Hematopoietic multipotent progenitor cell (in vitro differentiated cells): ENCODE measurements at places on chromosomes 5 and 9.

DNA sequence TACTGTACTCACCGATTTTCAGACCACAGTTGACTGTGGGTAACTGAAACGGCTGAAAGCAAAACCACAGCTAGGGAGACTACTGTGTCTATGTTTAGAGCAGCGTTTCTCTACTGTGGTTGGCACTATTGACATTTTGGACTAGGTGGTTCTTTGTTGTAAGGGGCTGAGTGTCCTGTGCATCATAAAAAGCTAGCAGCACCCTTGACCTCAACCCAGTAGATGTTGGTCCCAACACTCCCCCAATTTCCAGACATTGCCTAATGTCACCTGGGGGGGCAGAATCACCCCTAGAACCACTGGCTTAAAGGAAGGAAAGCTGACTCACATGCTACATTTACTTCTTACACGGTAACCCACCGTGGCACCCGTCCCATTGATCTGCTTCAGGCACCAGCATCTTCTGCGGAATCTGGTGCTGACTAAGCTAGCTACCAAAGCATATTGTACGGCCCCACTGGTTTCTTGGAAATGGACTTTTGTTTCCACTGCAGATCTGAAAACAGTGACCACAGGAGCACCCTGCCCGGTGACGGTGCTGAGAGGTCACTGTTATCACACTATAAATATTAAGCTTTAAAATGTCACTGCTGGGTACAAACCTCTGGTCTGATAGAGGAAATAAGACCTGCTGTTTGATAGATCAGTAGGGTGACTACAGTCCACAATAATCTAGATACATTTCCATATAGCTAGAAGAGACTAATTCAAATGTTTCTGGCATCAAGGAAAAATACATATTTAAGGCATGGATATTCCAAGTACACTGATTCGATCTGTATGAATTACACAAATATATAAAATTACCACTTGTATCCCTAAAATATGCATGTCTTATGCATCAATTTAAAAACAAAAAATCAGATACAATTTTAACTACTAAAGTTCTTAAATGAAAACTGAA lies 151.4 kb downstream of the HSD17B3 start:
- DNase-seq, result peak; percentile 72

GRCh38 chr9:101115102-101115501 lies 86.6 kb downstream of the PLPPR1 start:
- no peak for DNase-seq

- no peak for DNase-seq
Observed at GRCh38 chr5:65086234-65086890, 317.6 kb downstream of the CWC27 start.

GRCh38 chr5:62720031-62720441 lies 141.4 kb downstream of the LRRC70 start:
- peak; percentile 87 for DNase-seq

GRCh38 chr9:112548836-112549595 lies 62.4 kb downstream of the KIAA1958 start:
- DNase-seq, result no peak

GRCh38 chr5:127834554-127834953 lies 131.4 kb downstream of the CCDC192 start:
- DNase-seq, result no peak

DNA sequence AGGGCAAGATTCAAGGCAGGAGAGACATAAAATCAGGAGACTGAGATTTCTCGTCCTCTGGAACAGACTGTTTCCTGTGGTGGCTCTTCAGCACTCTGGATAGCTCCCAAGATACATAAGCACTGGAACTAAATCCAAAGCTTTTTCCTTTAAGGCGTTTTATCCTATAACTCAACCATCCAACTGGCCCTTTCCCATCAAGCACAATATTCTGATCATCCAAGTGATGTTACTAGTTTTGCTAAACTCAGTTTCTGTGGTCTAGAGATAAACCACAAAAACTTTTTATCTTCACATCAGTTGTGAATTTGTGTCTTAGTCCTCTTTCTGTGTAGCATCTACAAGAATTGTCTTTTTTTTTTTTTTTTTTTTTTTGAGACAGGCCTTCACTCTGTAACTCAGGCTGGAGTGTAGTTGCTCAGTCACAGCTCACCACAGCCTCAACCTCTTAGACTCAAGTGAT lies 299.4 kb downstream of the COX7C start:
- DNase-seq, result no peak

DNA sequence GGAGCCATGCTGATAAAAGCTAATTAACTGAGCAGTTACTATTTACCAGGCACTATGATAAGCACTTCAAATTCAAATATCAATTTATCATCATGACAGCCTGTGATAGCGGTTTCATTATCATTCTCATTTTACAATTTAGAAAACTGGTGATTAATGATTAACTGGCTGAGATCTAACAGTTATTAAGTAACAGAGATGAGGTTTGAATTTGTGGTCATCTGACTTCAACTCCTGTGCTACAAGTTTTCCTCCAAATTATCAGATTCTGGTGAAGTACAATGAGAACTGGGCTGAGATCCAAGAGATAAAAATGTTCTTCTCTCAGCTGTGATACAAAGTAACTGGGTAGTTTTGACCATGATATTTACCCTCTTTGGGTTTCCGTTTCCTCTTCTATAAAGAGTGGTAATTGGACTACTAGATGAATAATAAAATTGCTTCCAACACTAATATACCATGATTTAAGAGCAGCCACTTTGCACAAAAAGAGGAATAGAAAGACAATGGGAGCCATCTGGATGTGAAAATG lies 74.5 kb upstream of the CCNG1 start:
- no peak for DNase-seq

GRCh38 chr9:97072285-97072776 lies 33.4 kb upstream of the CTSV start:
- no peak for DNase-seq

- DNase-seq, result no peak
Observed at GRCh38 chr5:17895288-17896033, 261.2 kb downstream of the TAF11L14 start.

- DNase-seq, result no peak
Observed at GRCh38 chr9:110922145-110922544, 116.1 kb downstream of the LPAR1 start.

GRCh38 chr9:77935974-77936373 lies 95.6 kb downstream of the GNAQ start:
- no peak for DNase-seq

- DNase-seq, result no peak
Observed at GRCh38 chr5:96081276-96081858, 119.7 kb upstream of the ELL2 start.

- no peak for DNase-seq
Observed at GRCh38 chr9:90147426-90147825, 495.2 kb downstream of the DIRAS2 start.

GRCh38 chr9:96125624-96126023 lies 176.4 kb downstream of the HSD17B3 start:
- no peak for DNase-seq

DNA sequence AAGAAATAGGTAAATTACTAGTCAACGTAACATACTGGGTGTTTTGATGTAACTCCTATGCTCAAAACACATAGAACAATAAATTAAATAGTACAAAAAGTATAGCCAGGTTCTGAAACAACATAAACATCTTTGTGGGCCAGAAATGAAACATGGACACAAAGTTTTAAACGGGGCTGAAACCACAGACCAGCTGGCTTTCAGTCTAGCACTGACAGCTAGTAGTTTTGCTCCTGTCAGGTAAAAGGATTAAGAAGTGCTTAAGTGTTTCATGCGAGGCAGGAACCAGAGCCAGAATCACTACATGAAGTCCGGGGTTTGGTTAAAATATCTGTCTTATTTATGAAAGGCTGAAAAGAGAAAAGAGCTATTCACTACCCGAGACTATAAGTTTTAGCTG lies 19.5 kb downstream of the DCAF10 start:
- DNase-seq, result no peak

- no peak for DNase-seq
Observed at GRCh38 chr9:131391020-131391419, 2.9 kb upstream of the PRRC2B start.

DNA sequence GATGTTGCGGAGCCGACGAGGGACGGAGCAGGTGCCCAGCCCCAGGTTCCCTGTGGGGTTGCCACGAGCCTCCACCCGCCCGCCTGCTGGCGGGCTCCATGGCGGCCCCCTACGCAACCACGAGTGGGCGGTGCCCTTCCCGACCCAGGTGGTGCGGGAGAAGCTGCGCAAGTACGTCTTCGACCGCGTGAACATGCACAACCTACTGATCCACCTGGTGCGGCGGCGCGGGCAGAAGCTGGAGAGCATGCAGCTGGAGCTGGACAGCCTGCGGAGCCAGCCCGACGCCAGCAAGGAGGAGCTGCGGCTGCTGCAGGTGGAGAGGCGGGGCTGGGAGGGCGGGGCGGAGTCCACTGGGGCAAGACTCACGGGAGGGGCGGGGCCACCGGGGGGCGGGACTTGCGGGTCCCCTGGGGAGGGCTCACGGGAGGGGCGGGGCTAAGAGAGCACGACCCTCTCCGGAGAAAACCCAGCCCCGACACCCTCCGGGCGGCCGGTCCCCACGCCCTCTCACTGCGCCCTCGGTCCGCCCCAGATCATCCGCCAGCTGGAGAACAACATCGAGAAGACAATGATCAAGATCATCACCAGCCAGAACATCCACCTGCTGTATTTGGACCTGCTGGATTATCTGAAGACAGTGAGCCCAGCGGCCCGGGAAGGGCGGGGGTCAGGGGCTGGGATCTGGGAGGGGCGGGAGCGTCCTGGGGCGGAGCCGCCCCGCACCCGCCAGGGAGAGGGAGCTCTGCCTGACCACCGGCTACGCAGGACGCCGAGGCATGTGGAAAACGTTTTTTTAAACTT lies 3.9 kb downstream of the CCDC183 start:
- peak; percentile 92 for DNase-seq

- DNase-seq, result no peak
Observed at GRCh38 chr5:1777281-1778137, 22.1 kb downstream of the MRPL36 start.

DNA sequence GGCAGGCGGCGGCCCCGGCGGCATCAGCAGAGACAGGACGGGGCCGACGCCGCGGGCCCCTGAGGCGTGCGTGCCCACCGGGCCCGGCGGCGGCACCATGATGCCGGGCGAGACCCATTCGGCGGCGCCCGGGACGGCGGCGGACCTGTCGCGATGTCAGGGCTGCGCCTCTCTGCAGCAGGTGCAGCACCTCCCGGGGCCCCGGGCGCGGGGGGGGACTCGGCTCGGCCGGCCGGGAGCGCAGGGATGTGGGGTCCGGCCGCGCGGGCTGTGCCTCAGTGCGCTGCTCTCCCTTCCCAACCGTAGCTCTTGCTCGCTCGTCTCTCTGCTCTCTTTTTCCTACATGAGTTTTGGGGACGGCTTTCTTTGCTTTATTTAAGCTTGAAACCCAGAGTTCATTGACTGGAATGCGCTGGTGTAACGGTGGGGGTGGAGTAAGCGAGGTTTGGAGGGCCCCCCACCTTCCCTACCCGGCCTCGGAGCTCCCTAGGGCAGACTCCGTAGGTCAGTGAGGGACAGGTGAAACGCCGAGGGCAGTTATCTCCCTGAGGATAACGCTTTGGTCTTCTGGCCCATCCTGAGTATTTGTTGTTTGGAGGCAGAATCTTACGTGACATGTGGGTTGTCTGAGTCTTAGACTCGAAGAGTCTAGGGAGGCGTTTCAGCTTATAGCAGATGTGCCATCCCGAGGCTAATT lies 490 bp downstream of the ICE1 start:
- no peak for DNase-seq

- no peak for DNase-seq
Observed at GRCh38 chr9:100602342-100602801, 24.5 kb downstream of the CAVIN4 start.

- no peak for DNase-seq
Observed at GRCh38 chr9:107540164-107540561, 50.6 kb upstream of the KLF4 start.

GRCh38 chr9:135612981-135613910 lies 26.1 kb downstream of the GLT6D1 start:
- no peak for DNase-seq

GRCh38 chr5:14035859-14036503 lies 91.5 kb upstream of the DNAH5 start:
- DNase-seq, result no peak

- no peak for DNase-seq
Observed at GRCh38 chr9:103991698-103992097, 102.4 kb upstream of the SMC2 start.

- DNase-seq, result no peak
Observed at GRCh38 chr5:169020102-169020501, 280.8 kb downstream of the SLIT3 start.

GRCh38 chr9:34994900-34995669 lies 5.5 kb downstream of the DNAJB5 start:
- no peak for DNase-seq

DNA sequence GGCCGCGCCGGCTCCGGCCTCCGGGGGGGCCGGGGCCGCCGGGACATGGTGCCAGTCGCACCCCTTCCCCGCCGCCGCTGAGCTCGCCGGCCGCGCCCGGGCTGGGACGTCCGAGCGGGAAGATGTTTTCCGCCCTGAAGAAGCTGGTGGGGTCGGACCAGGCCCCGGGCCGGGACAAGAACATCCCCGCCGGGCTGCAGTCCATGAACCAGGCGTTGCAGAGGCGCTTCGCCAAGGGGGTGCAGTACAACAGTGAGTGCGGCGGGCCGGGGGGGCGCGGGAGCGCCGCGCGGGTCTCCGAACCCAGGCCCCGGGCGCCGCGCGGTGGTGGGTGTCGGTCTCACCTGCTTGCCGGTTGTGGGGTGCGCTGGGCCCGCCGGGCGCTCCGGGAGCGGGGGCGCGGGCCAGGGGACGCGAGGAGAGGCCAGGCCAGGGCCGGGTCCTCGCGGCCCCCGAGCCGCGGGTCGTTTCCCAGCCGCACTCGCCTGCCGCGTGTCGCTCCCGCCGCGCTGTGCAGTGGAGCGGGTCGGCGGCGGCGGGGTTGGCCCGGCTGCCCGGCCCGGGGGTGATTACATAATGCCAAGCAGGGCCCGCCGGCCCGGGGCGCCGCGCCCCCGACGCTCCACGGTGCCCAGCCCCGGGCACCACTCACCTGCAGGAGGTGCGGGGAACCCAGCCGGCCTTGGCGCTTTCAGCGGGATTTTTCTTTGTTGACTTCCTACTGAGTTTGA lies 492 bp downstream of the RABL6 start:
- DNase-seq, result peak; percentile 50

- peak; percentile 14 for DNase-seq
Observed at GRCh38 chr9:32968101-32969011, 33.1 kb downstream of the APTX start.
